Hepatocyte (in vitro differentiated cells): ENCODE measurements at places on chromosomes 13 and 19.

GRCh38 chr19:49148784-49149651, 6.2 kb downstream of the HRC start:
- peak; percentile 100 for DNase-seq

- peak; percentile 91 for DNase-seq
Measured at GRCh38 chr19:46076951-46077814, 36.4 kb upstream of the IGFL4 start.

GRCh38 chr13:83667606-83668005, 214.7 kb downstream of the SLITRK1 start:
- DNase-seq: no peak

GRCh38 chr19:816500-816857, 5.3 kb downstream of the PLPPR3 start:
- no peak for DNase-seq

DNA sequence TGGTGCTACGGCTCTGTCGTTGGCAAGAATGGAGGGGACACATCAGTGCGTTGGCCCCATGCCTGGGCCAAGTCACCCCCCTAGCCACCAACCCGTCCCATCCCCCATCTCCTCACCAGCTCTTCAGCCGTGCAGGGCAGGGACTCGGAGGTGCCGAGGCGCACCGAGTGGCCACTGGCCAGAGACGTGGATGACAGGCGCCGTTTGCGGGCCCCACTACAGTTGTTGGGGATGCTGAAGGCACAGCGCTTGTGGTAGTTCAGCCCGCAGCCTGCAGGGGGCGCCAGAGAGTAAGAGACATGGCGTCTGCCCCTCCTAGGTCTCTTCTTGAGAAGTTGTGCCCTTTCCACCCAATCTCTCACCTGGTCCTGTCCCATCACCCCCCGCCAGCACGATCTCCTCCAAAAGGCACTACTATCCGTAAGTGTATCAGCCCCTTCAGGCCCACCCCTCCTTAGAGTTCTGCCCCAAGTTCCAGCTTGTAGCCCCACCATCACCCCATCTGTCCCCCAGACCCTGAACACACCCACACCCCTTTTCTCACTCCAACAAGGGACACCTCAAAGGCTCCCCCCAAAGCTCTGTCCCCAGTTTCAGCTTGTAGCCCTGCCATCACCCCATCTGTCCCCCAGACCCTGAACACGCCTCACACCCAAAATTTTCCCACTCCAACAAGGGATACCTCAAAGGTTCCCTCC, 12.4 kb downstream of the PRKD2 start:
- peak; percentile 61 for DNase-seq

DNA sequence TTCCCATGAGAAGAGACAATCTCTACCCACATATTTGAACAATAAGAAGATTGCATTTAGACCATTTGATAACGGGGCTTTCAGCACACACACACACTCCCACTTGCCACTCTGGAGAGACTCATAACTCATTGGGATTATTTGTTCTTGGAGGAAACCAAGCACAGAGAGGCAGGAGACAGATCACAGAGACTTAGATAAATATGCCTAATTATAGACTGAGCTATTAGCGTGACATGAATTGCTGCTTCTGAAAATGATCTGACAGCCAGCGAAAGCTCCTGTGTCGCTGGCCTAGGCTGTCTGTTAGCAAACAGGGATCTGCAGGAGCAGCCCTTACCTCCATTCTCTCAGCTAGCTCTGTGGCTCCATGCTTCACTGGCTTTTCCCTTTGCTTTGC, 111.4 kb downstream of the CCNA1 start:
- no peak for DNase-seq

GRCh38 chr13:42525035-42525504, 48.9 kb upstream of the TNFSF11 start:
- peak; percentile 47 for DNase-seq

- DNase-seq: peak; percentile 52
Measured at GRCh38 chr13:20231839-20232555, at the start of gene GJB6. Gene GJB6 (minus strand): TSS chr13:20232319. CDS start chr13:20223480, 8,839 bp downstream.

DNA sequence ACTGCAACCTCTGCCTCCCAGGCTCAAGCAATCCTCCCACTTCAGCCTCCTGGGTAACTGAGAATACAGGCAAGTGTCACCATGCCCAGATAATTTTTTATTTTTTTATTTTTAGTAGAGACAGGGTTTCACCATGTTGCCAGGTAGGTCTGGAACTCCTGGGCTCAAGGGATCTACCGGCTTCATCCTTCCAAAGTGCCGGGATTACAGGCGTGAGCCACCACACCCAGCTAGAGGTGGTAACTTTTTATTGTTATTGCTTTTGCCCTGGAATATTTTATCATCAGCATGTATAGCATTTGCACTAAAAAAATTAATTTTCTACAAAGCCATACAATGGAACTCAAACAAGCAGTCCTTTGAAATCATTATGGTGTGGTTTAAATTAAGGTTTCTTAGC, 14.0 kb downstream of the HAUS8 start:
- DNase-seq: no peak

- DNase-seq: no peak
Measured at GRCh38 chr13:56015919-56016318, 1124.8 kb upstream of the PRR20A start.

GRCh38 chr13:52850396-52851136, 2.1 kb upstream of the PCDH8 start:
- DNase-seq: peak; percentile 91

DNA sequence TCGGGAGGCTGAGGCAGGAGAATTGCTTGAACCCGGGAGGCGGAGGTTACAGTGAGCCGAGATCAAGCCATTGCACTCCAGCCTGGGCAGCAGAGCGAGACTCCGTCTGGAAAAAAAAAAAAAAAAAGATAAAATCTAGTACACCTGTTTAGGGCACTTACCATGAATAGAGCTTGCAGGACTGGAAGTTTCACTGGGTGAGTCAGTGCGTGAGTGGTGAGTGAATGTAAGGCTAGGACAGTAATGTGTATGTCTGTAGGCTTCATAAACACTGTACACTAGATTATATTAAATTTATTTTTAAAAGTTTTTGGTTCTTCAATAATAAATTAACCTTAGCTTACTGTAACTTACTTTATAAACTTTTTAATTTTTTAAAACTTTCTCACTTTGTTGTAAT, 22.9 kb downstream of the PPP5C start:
- no peak for DNase-seq

DNA sequence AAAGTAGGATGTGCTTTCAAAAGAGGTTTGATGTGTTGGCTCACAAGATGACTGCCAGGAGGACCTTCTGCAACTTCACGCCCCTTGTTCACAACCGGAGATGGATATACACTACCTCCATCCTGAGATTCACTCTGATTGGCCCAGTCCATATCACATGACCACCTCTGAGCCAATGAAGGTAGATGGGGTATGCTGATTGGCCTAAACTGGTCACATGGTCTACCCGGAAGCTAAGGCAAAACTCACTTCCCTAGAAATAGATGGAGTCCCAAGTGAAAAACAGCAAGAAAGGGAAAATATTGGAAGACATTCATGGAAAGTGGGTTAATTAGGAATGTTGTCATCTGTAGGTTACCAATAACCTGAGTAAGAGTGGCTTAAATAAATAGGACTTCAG, 119.7 kb upstream of the MRI1 start:
- no peak for DNase-seq

DNA sequence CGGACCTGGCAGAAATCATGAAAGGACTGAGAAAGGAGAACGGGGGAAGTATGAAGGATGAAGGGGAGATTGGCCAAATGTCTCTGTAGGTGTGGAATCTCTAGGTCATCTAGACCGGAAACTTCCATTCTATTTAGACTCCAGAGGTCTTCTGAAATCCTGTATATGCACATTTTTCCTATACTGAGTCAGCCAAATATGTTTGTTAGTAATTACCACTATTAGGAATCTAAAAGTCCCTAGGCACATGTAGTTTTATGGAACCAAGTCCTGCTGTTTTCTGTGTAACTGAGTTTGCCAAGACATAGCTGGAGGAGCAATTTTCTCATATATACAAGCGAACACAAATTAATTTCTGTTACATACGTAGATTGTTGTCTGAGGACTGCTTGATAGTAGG, 498.1 kb downstream of the GPC5 start:
- DNase-seq: no peak

- peak; percentile 65 for DNase-seq
Measured at GRCh38 chr19:34430738-34431625, 2.8 kb downstream of the UBA2 start.

GRCh38 chr19:38654628-38655055, 7.2 kb downstream of the ACTN4 start:
- DNase-seq: no peak

DNA sequence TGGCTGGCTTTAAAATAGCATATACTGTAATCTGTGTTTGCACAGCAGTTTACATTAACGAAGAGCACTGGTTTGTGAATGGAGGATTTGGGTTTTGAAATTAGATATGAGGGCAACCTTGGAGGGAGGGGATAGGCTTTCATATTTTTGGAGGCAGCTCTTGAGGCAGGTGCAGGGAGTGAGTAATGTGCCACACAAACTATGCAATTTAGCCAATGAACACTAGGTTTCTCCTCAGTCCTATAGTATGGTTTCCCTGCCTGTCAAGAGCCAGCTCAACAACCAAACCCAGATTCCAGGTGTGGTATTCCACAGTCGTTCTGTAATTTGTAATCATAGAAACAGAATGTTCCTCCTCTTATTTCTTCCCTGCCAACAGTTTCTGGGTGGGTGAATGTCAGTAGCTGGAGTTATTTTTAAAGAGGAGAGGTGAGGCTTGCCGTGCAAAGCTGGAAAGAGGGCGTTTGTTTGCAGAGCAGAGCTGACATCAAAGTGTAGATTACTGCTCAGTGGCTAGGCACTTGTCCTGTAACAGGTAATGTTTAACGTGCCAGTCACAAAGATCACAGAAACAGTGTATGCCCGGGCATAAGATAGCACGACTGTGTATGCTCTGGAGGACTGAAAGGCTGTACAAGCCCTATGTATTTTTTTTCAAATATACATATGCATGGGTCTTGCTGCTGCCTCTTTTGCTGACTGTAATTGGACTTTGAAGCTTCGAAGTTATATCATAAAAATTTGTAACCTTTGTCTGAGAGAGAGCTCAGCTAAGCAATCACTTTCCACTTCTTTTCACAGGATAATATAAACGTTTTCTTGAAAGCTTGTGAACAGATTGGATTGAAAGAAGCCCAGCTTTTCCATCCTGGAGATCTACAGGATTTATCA, 124.2 kb downstream of the LMO7 start:
- DNase-seq: peak; percentile 83

- no peak for DNase-seq
Measured at GRCh38 chr13:71632206-71632605, 234.8 kb downstream of the DACH1 start.

DNA sequence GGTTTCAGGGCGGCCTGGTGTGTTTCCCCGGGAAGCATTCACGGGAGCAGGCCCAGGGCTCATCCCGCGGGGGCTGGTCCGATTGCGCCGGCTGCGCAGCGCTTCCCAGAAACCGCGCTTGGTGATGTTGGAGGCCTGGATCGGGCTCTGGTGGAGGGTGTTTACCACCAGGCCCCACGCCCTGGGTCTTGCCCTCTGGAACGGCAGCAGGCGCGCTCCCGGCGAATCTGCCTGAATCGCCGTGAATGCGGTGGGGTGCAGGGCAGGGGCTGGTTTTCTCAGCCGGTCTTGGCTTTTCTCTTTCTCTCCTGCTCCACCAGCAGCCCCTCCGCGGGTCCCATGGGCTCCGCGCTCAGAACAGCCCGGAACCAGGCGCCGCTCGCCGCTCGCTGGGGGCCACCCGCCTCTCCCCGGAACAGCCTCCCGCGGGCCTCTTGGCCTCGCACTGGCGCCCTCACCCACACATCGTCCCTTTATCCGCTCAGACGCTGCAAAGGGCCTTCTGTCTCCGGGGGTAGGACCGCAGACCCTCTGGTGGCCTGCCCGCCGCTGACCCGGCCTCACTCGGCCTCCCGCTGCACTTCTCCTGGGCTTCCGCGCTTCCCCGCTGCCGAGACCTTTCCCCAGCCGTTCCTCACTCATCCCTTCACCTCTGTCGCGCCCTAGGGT, 69.4 kb upstream of the GJB6 start:
- no peak for DNase-seq

- DNase-seq: no peak
Measured at GRCh38 chr13:40399756-40400155, 266.7 kb downstream of the FOXO1 start.
